ENCODE measurements at places on chromosomes 2 and 18. TPM values are rescaled to one million over a fixed set of nuclear protein-coding genes. Genes with fewer than 3 reads are reported as not detected.

DNA sequence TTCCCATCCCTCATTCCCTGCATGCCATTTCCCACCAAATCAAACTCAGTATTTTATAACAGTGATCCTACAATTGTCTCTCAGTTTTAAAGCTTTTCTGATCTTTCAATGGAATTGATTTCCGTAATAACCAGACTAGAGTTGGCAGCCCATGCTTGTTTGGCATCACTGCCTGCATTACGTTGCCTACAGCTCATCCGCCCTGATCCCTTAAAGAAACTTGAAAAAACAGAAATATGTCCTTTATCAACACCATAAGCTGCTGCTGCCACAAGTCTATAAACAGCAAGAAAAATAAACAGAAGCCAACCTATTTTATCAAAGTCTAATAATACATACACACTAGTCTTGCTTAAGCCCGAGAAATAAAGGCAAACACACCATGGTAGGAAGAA, 331.0 kb downstream of the METTL4 start:
- no peak for DNase-seq

- no peak for DNase-seq
Measured at GRCh38 chr2:176189681-176190641, 1.5 kb downstream of the HOXD1 start.

DNA sequence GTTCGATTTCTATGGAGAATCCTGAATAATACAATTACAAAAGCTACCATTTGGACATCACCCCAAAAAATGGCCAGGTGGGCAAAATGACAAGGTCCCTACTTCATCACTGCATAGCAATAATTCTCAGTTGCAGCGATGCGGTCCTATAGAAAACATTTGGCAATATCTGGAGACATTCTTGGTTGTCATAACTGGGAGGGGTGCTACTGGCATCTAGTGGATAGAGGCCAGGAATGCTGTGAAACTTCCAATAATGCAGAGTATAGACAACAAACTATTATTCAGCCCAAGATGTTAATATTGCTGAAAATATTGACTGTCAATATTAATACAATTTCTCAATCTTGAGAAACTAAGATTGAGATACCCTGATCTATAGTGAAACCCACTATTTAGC, 637.8 kb upstream of the PKDCC start:
- no peak for DNase-seq

The CYRIA gene
- 1.00 TPM for total RNA-seq

DNA sequence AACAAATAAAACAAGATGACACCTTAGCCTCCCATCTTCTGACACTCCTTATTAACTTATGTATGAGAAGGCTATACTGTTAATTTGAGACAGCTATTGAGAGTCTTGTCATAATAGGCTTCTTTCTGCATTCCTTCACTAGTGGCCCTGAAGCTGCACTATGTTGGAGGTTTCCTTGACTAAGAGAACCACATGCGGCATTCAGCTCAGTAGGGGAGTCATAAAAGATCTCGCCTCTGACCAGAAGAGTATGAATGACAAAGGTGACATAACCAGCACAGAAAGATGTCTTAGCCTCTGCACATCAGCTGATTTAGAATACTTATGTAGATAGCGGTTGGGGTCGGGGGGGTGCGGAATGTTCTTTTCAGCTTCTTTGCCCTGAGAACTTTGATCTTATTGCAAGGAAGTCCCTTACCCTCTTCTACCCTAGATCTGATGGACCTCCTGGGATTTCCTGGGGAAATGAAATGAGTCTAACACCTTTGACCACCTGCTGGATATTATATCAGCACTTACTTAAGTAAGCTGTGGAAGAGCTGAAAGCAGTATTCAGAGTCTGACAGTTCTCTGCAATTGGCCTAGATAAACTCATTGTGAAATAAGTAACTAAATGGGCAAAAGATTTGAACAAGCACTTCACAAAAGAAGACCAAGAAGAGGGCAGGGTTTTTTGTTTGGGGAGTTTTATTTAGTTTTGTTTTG, 24.2 kb downstream of the RBM45 start:
- DNase-seq = no peak
